HT-29 (cell line): ENCODE measurements at places on chromosomes 6 and 20.

GRCh38 chr6:149166747-149167146 lies 150.8 kb upstream of the TAB2 start:
- DNase-seq, result no peak

DNA sequence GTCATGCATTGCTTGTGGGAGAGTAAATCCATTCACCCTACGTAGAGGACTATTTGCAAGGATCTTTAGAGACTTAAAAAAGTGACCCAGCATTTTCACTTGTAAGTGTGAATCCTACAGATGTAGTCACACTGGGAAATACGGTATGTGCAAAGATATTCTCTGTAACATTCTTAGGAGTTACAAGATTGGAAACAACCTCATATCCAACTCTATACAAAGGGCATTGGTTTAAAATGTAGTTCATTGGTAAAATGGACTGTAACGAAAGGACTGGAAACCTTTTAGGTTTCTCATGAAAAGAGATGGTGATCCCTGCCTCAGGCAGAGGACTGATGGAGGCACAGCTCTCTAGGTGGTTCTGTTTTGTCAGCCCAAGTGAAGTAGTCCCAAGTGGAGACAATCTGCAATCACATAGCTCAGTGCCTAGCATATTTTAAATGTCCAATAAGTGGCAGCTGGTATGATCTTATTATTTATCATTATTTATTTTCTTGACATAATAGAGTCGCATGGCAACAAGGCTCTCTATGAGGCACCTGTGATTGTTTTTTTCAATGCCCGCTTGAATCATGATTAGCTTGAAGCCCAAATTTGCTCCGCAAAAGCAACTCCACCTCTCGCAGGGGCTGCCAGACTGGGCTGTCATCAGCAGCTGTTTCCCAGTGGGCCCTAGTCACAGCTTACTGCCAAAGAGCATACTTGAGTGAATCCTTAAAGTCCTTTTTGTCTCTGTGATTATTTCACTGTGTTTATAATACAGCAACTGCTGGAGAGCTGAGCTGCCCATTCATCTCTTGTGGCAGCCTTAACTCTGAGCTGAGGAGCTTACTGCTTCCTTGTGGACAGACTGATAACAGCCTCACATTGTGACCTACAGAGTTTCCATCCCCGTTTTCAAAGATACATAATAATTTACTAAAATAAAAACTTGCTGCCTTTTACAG lies 19.8 kb upstream of the ENPP1 start:
- no peak for DNase-seq

- DNase-seq, result no peak
These were observed 4.2 kb downstream of the OCSTAMP start for GRCh38 chr20:46546298-46546697.

DNA sequence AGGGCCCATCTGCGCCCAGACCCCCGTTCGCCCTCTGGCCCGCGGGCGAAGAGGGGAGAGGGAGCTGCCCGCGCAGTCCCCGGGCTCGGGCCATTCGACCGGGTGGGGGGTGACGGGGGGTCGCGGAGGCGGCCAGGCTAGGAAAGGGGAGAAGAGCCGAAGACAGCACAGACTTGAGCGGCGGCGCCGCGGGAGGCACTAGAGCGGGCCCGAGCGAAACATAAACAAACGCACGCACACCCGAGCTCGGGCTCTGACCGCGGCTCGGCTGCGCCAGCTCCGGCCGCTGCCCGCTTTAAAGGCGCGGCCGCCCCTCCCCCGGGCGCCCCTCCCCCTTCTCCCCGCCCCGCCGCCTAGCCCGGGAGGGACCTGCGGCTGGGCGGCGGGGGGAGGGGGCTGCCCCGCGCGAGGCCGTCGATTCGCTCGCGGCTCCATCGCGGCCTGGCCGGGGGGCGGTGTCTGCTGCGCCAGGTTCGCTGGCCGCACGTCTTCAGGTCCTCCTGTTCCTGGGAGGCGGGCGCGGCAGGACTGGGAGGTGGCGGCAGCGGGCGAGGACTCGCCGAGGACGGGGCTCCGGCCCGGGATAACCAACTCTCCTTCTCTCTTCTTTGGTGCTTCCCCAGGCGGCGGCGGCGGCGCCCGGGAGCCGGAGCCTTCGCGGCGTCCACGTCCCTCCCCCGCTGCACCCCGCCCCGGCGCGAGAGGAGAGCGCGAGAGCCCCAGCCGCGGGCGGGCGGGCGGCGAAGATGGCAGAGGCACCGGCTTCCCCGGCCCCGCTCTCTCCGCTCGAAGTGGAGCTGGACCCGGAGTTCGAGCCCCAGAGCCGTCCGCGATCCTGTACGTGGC lies at the start of gene FOXO3:
Gene FOXO3, plus strand, starts transcription at position 455 of the 846 bp plus-strand sequence. Its CDS starts 292 bp downstream, at position 747.
- DNase-seq, result peak; percentile 87

- DNase-seq, result peak; percentile 26
These were observed 132.7 kb upstream of the GMDS start for GRCh38 chr6:2378046-2378657.

- no peak for DNase-seq
These were observed 5.8 kb upstream of the GATA5 start for GRCh38 chr20:62481425-62482145.

- no peak for DNase-seq
These were observed 722.2 kb upstream of the CHD6 start for GRCh38 chr20:42340368-42340767.
